Activated T-cell treated with anti-CD3 and anti-CD28 coated beads, Interleukin-2, amount 50 U/mL, for 4 hours (primary cell): ENCODE measurements at places on chromosomes 1 and 21. TPM values are rescaled to one million over a fixed set of nuclear protein-coding genes. Genes with fewer than 3 reads are reported as not detected.

DNA sequence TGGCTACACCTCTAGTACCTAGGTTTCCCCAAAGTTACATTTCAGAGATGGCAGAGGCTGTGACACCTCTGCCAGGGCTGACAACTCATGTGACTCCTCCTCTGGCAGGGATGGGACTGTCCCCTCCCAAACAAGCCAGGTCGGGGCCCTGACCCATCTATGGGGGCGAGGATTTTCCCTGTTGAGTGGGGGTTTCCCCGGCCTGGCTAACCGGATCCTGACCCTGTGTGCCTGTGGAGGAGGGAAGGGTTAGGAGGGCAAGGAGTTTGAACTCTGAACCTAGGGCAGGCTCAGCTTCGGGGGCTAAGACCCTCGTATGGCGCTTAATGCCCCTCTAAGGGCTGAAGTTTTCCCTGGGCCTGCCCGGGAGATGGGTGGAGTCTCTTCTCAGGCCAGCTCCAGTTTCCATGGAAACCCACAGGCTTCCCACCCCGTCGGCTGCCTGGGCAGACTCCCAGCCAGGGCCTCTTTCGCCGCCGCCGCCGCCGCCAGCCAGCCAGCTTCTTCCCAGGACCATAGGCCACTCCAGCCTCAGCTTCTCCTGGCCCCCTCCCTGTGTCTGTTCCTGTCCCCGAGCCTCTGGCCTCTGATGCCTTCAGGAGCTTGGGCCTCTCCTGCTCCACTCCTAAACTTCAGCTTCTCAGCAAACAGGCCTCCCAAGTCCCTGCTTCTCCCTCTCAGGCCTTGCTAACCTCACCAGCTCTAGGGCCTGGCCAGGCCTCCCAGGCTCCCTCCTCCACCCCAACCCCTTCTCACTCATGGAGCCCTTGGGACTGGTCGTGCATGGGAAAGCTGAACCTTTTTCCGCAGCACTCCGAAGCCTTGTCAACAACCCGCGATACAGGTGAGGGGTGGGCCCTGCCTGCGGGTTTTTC is at the start of gene BTBD19:
Gene BTBD19 (plus strand): TSS at position 461 of the 875 bp plus-strand sequence. CDS start 298 bp downstream, at position 759.
- peak; percentile 72 for DNase-seq

GRCh38 chr1:50427086-50427817 is 4.0 kb upstream of the DMRTA2 start:
- DNase-seq: no peak

DNA sequence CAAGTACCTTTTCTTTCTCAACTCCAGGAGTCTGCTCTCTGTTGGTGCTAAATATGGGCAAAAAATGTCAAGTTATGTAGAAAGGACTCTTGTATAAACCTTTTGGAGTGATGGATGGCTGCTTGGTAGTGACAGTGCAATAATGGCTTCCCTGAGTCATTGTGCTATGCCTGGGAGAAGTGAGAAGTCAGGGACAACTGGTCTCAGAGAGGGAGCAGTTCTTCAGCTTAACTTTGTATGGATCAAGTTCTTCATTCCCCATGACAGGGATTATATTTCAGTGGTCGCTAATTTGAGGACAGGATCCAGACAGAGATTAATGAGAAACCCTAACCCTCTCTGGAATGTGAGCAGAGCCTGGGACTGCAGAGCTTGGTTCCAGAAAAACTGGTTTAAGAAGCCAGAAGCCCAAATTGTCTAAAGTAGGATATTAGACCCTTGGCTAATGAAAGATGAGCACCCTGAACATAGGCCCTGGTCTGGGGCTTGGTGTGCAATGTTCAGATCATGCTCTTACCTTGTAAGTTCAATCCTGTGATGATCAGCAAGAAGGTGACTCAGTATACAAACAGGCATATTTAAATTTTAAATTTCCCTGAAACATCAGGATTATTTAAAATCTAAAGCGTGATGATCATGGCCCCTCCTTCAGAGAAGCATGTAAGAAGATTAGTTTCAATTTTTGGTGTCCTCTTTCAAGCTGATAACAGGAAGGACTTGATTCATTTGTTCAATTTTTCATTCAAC is 50.9 kb downstream of the NTMT2 start:
- no peak for DNase-seq

DNA sequence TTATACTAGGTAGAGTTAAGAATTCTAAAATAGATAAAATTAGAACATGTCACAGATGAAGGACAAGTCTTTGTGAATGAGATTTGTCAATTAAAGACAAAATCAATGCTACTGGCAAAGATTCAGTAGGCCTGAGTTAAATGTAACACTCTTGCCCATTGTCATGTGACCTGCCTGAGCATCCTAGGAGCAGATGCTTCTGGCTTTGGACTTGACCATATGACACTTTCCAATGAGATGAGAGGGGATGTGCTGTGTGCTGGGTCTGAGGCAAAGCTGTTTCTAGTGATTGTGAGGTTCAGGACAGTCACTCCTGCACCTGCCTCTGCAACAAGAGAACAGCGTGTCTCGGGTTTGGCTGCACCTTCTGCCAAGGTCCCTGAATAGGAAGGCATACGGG is 144.9 kb downstream of the HIVEP3 start:
- DNase-seq: no peak

- DNase-seq: no peak
Observed at GRCh38 chr1:161511018-161511755, 5.9 kb downstream of the FCGR2A start.

- peak; percentile 53 for DNase-seq
Observed at GRCh38 chr1:15918962-15919715, 56.8 kb downstream of the ZBTB17 start.

GRCh38 chr1:63836830-63837229 is 63.0 kb downstream of the ROR1 start:
- no peak for DNase-seq

DNA sequence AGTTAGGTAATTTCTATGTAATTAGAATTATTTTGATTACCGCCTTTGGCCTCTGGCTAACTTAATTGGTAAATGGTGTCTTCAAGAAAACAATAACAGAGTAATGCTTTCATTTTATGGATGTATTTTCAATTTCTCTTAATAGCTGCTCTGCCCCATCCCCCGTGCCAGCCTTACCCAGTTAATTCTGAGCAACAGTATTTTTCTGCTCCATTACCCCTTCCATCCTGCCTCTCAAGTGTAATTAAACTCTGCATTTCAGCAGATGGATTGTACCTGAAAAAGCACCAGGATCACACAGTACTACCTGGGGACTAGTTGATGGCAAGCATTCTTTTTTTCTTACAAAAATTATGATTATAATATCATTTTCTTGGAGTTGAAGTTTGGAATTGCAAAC is 104.2 kb downstream of the KIAA0319L start:
- no peak for DNase-seq

GRCh38 chr1:212700223-212700891 is 717 bp upstream of the BATF3 start:
- DNase-seq: peak; percentile 67

GRCh38 chr1:8281843-8282509 is 35.9 kb upstream of the SLC45A1 start:
- no peak for DNase-seq

- DNase-seq: no peak
Observed at GRCh38 chr21:44854664-44855446, 18.6 kb downstream of the PTTG1IP start.

DNA sequence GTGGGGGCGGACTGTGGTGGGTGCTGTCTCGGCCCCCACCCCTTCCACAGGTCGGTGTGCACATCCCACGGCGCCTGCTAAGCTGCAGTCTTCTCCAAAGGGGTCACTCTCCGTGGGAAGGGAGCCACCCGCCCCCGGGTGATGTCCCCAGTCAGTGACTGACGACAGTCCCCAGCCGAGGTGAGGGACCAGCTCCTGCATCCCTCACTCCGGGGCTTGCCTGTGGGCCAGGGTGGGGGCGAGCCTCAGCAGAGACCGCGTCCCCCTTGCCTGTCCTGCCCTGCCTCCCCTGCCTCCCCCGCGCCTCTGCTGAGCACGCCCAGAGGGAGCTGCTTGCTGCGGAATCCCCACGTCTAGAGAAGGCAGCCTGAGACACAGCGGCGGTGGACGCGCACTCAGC is 35.9 kb upstream of the PDE9A start:
- DNase-seq: no peak

DNA sequence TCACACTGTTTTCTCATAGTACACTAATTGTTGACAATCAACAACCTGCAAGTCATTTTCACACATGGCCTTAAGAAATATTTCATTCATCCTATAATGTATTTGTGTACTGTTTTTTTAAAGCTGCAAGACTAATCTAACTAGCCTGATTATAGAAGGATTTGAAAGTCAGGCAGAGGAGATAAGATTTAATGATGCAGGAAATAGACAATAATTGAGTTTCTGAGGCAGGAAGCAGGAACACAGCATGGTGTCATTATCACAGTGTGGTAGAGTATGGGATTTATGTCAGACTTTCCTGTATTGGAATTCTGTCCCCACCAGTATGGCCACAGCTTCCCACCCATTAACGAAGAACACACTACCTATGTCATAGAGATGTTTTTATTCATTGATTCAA is 138.8 kb downstream of the LRRC7 start:
- no peak for DNase-seq

DNA sequence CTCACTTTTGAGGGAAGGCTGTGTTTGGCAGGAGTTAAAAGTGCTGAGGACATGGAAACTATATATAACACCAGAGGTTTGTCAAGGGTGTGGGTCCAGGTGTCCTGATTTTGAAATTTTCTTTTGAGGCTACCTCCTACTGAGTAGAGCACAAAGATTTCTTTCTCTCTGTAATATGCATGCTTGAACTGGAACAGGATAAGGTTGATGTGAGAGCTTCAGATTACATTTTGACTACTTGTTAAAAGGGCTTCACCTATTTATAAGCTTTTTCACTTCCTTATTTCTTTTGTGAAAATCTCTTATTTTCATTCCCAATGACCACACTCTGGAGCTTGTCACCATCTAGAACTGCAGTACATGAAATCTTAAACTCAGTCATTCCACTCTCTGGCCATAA is 59.8 kb upstream of the PLA2G4A start:
- no peak for DNase-seq

The AVPR1B gene
- total RNA-seq: not detected

The GNAT2 gene
- 1.1 TPM for total RNA-seq
